MCF 10A (cell line): ENCODE measurements at places on chromosomes 6 and 20.
A peak's percentile ranks its signal among the peaks of the same experiment; 100 is the strongest.

DNA sequence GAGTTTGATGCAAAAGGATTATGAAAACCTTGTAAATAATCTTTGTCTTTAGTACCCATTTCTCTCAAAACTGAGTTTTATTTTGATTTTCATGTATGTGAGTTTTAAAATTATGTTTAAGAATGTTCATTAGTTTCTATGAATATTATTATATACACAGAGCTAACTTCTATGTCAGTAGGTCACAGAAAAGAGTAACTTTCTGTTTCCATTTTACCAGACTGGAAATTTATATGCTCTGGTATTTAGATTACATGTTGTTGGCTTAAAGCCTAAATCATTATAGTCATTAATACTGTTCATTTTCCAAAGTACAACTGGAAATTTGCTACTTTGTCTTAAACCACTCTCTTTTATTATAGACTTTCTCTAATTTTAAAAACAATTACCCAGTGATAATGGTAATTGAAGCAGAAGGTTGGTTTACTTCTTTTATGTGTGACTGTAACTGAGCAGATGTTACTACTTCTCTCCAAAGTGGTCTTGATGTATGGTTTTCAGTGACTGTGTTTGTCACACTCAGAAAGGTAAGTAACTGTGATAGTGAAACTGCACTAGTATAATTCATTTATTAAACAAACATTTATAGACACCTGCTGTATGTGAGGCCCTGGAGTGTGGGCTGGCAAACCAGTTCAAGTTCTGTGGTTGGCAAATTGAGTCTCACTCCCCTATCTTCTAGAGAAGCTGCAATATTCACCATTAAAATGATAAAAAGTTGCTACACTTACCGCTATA lies 13.2 kb downstream of the CRYBG1 start:
- peaks cover 28% of the 10 kb centered on the region for H3K4me1 ChIP-seq
- no peak overlapping the region for H3K4me3 ChIP-seq
- no peak overlapping the region for H3K27ac ChIP-seq
- H3K36me3 ChIP-seq, result peaks cover 6% of the 10 kb centered on the region
- DNase-seq, result no peak
- no peaks in the 10 kb centered on the region for H3K27me3 ChIP-seq

GRCh38 chr6:131949909-131950766 lies 1.0 kb downstream of the CCN2 start:
- H3K36me3 ChIP-seq, result peaks cover 42% of the 10 kb centered on the region
- H3K4me1 ChIP-seq, result peaks cover 44% of the 10 kb centered on the region
- DNase-seq, result peak; percentile 90
- H3K27me3 ChIP-seq, result no peaks in the 10 kb centered on the region

- DNase-seq, result no peak
- no peaks in the 10 kb centered on the region for H3K36me3 ChIP-seq
- H3K4me3 ChIP-seq, result no peak overlapping the region
- H3K27me3 ChIP-seq, result no peaks in the 10 kb centered on the region
- H3K4me1 ChIP-seq, result peaks cover 5% of the 10 kb centered on the region
Measured at GRCh38 chr6:63246581-63246980, 35.3 kb downstream of the FKBP1C start.

GRCh38 chr6:121726596-121726995 lies 291.1 kb downstream of the GJA1 start:
- no peaks in the 10 kb centered on the region for H3K27me3 ChIP-seq
- H3K4me3 ChIP-seq, result no peak overlapping the region

GRCh38 chr6:43120944-43121913 lies 45.1 kb downstream of the PTK7 start:
- no peak overlapping the region for H3K4me3 ChIP-seq
- H3K4me1 ChIP-seq, result peaks cover 36% of the 10 kb centered on the region
- H3K36me3 ChIP-seq, result peaks cover 17% of the 10 kb centered on the region

DNA sequence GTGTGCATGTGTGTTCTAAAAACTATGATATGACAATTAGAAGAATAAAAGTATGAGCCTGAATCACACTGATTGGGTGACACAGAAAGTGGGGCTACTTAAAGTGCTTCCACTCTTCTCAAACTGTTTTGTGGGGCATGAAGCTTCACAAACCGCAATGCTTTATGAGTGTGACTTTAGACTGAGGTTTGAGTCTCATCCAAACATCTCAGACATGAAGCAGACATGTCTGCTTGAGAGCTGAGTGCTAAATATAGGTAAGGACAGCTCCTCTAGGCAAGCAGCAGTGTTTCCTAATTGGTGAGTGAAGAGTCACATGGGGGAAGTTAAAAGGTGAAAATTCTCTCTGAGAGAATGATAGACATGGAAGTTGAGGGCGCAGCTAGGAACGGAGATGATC lies 726.9 kb upstream of the CITED2 start:
- H3K4me1 ChIP-seq, result peaks cover 8% of the 10 kb centered on the region
- H3K36me3 ChIP-seq, result no peaks in the 10 kb centered on the region
- H3K4me3 ChIP-seq, result no peak overlapping the region
- no peak for DNase-seq
- H3K27me3 ChIP-seq, result no peaks in the 10 kb centered on the region

- no peak overlapping the region for H3K4me3 ChIP-seq
- peak overlapping the region; percentile 71 for H3K27ac ChIP-seq
- peaks cover 24% of the 10 kb centered on the region for H3K4me1 ChIP-seq
Measured at GRCh38 chr20:57657535-57658446, 37.6 kb upstream of the ZBP1 start.

GRCh38 chr6:139500977-139501376 lies 126.5 kb upstream of the CITED2 start:
- H3K4me1 ChIP-seq, result no peaks in the 10 kb centered on the region
- H3K27ac ChIP-seq, result no peak overlapping the region
- no peak for DNase-seq
- H3K27me3 ChIP-seq, result no peaks in the 10 kb centered on the region
- H3K4me3 ChIP-seq, result no peak overlapping the region

- peaks cover 24% of the 10 kb centered on the region for H3K27me3 ChIP-seq
- no peak for DNase-seq
- H3K36me3 ChIP-seq, result no peaks in the 10 kb centered on the region
- peaks cover 13% of the 10 kb centered on the region for H3K4me1 ChIP-seq
- no peak overlapping the region for H3K27ac ChIP-seq
Measured at GRCh38 chr20:17909869-17910321, 58.7 kb downstream of the SNX5 start.
